AG09309 (cell line): ENCODE measurements at places on chromosomes 7 and 10.
A peak's percentile ranks its signal among the peaks of the same experiment; 100 is the strongest.

GRCh38 chr10:129968853-129969183, 4.7 kb upstream of the EBF3 start:
- no peak for DNase-seq

- DNase-seq = no peak
These were observed 168.3 kb upstream of the SP8 start for GRCh38 chr7:20954711-20955619.

GRCh38 chr7:100443096-100443840, 7.0 kb upstream of the PPP1R35 start:
- no peak for DNase-seq

DNA sequence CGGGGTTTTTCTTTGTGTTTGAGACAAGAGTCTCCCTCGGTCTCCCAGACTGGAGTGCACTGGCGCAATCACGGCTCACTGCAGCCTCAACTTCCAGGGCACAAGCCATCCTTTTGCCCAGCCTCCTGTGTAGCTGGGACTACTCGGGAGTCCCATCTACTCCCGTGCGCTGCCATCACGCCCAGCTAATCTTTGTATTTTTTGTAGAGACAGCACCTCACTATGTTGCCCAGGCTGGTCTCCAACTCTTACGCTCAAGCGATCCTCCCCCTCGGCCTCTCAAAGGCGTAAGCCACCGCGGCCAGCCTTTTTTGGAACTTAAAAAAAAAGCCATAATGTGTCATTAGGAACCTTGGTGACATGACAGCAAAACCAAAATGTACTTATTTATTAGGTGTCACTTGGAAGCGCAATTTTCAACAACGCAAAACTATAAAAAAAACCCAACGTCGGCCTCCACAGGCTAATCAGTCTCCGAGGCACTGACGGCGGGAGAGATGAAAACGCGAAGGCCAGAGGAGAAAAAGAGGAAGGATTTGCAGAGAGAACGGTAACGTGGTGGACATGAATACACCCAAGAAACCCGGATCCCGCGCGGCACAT, 911 bp upstream of the HNRNPH3 start:
- DNase-seq = no peak

- DNase-seq = peak; percentile 4
These were observed 70.4 kb upstream of the APBB1IP start for GRCh38 chr10:26367771-26368170.
